Mucosa of gallbladder (tissue), 1 donor: ENCODE measurements at places on chromosomes 1 and 21.

DNA sequence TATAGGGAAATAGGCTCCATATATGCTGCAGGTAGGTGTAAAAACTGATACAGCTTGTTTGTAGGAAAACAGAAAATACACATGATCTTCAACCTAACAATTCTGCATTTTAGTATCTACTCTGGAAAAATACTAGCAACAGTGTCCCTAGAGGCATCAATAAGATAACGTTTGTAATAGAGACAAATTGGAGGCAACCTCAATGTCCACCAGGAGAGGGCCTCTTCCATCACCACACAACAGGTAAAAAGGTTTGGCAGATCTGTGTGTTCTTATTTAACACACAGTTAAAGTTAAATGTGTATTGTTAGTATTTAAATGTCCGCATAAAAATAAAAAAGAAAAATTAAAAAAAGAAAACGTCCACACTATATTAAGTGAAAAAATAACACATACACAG is 5.4 kb downstream of the EIF2D start:
- DNase-seq = no peak

DNA sequence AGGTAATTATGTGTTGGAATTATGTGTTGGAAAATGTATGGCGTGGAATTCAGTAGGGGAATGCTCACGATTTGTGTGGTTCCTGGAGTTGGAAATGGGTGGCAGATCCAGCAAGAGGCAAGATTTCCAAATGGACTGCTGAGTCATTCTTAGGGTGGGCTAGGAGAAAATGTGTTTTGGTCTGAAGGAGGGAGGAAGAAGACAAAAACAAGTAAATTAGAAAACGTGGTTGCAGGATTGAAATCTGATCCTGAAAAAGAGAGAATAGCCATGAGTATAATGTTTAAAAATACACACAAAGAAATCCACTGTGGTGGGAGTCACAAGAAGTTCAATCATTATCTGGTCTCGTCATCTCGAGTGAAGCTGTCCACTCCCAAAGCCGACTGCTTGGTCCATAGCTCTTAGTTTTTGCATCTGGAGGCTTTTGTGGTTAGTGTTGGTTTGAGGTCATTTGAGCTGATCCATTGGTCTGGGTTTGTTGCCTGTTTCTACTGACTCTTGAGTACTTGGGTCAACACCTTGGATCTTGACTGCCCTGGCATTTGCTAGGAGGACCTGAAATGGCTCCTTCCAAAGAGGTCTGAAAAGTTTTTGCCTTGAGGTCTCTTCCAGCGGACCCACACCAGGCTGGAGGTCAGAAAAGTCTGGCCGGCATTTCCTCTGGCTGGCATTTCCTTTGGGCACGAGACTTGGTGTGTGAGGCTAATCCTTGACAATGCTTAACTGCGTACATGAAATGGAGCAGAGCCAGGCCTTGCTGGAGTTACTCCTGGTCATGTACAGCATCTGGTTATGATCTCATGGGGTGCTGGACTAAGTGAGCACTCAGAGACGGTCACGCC is 9.2 kb downstream of the MX2 start:
- DNase-seq = no peak

GRCh38 chr1:25990702-25991395 is 7.0 kb downstream of the PAFAH2 start:
- no peak for DNase-seq

DNA sequence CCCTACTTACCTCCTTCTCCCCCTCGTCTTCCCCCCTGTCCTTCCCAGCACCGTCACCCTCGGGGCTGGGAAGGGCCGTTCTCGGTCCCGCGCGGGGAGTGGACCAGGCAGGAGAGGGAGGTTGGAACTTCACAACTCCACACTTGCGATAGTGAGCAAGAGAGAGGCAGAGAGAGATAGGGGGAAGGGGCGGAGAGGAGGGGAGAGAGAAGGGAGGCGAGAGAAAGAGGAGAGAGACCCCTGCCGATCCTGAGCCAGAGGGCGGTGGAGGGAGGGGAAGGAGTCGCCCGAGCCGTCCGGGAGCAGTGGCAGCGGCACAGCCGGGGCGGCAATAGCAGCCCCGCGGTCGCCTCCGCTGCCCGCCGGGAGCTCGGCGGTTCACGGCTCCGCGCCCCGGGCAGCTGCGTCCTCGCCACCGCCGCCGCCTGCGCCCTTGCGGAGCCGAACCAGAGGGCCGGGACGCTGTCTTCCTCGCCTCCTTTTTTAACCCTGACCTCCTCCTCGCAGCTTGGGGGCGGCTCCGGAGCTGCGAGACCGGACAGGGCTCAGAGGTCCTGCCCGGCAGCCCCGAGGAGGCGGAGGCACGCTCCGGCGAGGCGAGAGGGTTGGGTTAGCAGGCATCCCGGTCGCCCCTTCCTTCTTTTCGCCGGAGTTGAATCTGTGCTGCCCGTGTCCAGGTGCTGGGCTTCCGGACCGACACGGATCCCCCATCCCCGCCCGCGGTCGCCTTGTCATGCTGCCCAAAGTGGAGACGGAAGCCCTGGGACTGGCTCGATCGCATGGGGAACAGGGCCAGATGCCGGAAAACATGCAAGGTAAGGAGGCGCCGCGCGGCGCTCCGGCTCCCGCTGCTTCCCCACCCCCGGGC is 11.7 kb downstream of the NR5A2 start:
- DNase-seq = no peak

GRCh38 chr1:77438236-77438913 is 156.6 kb downstream of the AK5 start:
- DNase-seq = peak; percentile 63
